A549 treated with ZK216348 at 1 μM for 4 hours (cell line): ENCODE measurements at places on chromosomes 6 and 20. TPM values are rescaled to one million over a fixed set of nuclear protein-coding genes. Genes with fewer than 3 reads are reported as not detected.

The ZSWIM3 gene
- 1.4 to 1.9 TPM (median 1.7 TPM) in 5 replicates for total RNA-seq

The TCF19 gene
- 12.6 to 17.1 TPM (median 15.9 TPM) in 5 replicates for total RNA-seq

The SAMD3 gene
- not detected in 5 replicates for total RNA-seq

The C6orf89 gene
- total RNA-seq, result 13.1 to 18.6 TPM (median 17.6 TPM) in 5 replicates

The GSTA2 gene
- 0.21 to 0.24 TPM in 2 of 5 replicates, not detected in the others for total RNA-seq

The ABCF1 gene
- total RNA-seq, result 49.4 to 64.4 TPM (median 55.7 TPM) in 5 replicates

The ULBP1 gene
- total RNA-seq, result 0.73 to 1.3 TPM (median 1.00 TPM) in 5 replicates

The TDP2 gene
- 28.1 to 36.7 TPM (median 32.8 TPM) in 5 replicates for total RNA-seq

The OPRM1 gene
- total RNA-seq, result not detected in 5 replicates

The CRYBG1 gene
- 0.40 to 0.75 TPM (median 0.69 TPM) in 5 replicates for total RNA-seq

The MMP24 gene
- total RNA-seq, result 16.5 to 27.8 TPM (median 26.2 TPM) in 5 replicates

The DSP gene
- total RNA-seq, result 32.5 to 49.7 TPM (median 47.9 TPM) in 5 replicates

The TGM3 gene
- total RNA-seq, result 0.07 to 0.22 TPM (median 0.08 TPM) in 3 of 5 replicates, not detected in the others

The OR14J1 gene
- not detected in 5 replicates for total RNA-seq

The OR2J3 gene
- not detected in 5 replicates for total RNA-seq

The SLC32A1 gene
- not detected in 5 replicates for total RNA-seq

The PSMB9 gene
- total RNA-seq, result 15.8 to 24.7 TPM (median 19.0 TPM) in 5 replicates

The BPIFB4 gene
- total RNA-seq, result not detected in 5 replicates

The BPIFA1 gene
- total RNA-seq, result not detected in 5 replicates

The ABHD16B gene
- total RNA-seq, result not detected in 5 replicates

The CEP250 gene
- total RNA-seq, result 20.5 to 34.9 TPM (median 26.3 TPM) in 5 replicates

The ADGB gene
- total RNA-seq, result not detected in 5 replicates
